ENCODE measurements at places on chromosomes 13 and 19.

DNA sequence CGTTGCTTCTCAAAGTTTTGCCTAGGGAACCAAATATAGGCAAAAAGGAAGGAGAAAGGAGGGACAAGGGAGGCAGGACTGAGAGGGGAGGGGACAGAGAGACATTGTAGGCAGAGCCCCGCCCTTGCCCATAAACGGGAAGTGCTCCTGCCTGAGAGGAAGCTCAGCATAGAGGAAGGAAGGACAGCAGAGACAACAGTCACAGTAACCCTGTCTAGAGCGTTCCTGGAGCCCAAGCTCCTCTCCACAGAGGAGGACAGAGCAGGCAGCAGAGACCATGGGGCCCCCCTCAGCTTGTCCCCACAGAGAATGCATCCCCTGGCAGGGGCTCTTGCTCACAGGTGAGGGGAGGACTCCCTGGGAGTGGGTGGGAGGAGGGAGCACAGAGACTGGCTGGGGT lies at the start of gene CEACAM21:
TSS of gene CEACAM21 (plus strand) at position 169 of the 400 bp plus-strand sequence. CDS start at position 278, 109 bp downstream.
- DNase-seq, result peak; percentile 52

GRCh38 chr19:1718420-1719291 lies 34.6 kb upstream of the ONECUT3 start:
- DNase-seq, result no peak

DNA sequence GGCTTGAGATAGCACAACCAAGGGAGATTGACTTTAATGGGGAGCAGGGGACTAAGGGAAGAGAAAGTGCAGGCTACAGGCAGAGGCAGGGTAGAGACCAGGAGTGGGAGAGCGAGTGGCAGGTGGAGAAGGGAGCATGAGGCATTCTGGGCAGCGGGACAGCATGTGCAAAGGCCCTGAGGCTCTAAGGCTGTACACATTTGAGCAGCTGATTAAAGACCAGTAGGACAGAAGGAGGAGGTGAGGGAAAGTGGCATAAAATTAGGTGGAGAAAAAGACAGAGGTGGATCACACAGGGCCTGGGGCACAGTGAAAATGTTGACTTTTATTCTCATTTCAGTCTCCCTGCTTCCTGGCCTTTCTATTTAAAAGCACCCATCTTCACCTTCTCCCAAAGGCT lies 74.4 kb downstream of the ALOX5AP start:
- no peak for DNase-seq

GRCh38 chr13:101757446-101758039 lies 305.1 kb downstream of the ITGBL1 start:
- peak; percentile 25 for DNase-seq

DNA sequence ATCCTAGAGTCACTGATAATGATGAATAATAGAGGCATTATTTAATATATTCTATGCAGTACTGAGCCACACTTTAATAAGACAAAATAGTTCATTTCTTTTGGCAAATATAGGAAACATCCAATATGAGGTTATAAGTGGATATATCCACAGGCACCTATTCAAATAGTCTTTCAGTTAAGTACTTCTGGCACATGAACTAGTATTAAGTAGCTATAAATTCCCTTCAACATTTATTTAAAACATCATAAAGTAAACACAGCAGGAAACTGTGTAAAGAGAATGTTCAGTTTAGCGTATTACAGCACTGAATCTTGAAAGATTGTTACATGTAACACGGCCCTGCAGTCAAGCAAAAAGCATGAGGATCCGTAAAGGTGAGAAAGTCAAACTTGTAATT lies 463.3 kb upstream of the KLF12 start:
- DNase-seq, result no peak

GRCh38 chr19:15923702-15924101 lies 10.6 kb downstream of the CYP4F11 start:
- no peak for DNase-seq

GRCh38 chr19:17560205-17560595 lies 4.8 kb downstream of the COLGALT1 start:
- DNase-seq, result no peak

DNA sequence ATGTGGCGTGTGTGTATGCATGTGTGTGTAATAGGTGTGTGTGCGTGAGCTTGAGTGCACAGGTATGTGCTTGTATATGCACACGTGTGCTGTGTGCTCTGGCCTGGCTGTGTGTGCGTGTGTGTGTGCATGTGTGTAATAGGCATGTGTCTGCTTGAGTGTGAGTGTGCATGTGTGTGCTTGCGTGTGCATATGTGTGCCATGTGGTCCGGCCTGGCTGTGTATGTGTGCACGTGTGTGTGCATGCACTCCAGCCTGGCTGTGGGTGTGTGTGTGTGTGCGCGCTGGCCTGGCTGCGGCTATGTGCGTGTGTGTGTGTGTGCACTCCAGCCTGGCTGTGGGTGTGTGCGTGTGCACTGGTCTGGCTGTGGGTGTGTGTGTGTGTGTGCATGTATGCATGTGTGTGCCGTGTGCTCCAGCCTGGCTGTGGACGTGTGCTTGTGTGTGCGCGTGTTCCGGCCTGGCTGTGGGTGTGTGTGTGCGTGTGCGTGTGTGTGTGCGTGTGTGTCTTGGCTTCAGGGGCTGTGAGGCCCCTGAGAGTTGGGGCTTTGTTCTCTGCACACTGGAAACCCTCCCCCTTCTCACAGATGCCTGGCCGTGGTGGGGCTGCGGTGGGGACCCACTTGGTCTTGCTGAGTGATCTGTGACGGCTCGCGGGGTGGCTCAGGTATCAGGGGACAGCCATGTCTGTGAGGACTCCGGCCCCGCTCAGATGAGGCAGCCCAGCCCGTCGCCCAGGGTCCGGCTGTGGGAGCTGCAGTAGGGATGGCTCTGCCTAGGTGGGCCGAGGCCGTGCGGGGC lies 8.2 kb downstream of the SPPL2B start:
- no peak for DNase-seq

GRCh38 chr13:73938372-73939070 lies 195.7 kb downstream of the KLF12 start:
- no peak for DNase-seq

GRCh38 chr13:38566519-38566918 lies 120.4 kb upstream of the FREM2 start:
- DNase-seq, result no peak

GRCh38 chr19:14906711-14907110 lies 20.8 kb upstream of the OR7A17 start:
- no peak for DNase-seq

GRCh38 chr19:2561895-2562294 lies 86.0 kb downstream of the GADD45B start:
- DNase-seq, result peak; percentile 14

DNA sequence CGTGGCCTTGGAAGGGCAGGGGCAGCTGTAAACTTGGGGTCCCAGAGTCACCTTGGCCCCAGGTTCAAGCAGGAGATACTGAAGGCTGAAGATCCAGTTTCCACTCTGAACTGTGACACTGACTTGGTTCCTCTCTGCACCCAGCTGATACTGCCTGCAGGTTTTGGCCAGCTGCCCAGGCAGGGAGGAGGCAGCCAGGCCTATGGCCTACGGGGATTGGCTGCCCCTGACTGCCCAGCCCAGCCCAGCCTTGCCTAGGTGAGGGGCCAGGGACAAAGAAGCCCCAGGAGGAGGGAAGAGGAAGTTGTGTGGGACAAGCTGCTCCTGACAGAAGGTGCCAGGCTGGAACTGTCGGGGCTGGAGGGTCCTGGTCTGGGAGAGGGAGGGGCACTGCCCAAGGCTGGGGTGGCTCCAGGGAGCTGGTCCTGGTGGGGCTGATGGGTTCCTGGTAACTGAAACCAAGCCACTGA lies 51.7 kb upstream of the CYP4F8 start:
- no peak for DNase-seq

DNA sequence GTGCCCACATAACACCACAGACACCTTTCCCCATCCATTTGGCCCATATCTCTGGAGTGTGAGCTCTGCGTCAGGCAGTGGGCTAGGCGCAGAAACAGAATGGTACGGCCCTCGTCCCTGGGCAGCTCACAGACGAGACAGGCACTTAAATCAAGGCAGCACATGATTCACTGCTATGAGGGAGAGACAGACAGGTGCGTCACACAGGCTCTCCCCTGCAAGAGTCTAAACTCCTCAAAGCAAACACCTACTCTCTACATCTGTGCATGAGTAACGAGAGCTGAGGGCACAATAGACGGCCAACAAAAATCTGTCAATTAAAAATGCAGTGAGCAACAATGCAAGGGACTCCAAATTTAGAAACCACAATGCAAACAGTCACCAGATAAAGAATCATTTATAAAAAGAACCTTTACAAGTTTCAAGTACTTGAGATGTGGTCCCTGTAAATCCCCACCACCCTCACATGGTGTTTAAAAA lies 348.9 kb downstream of the UQCRFS1 start:
- no peak for DNase-seq

- DNase-seq, result no peak
Observed at GRCh38 chr19:50798659-50799546, 8.7 kb downstream of the ACP4 start.

GRCh38 chr13:98549728-98550317 lies 27.1 kb downstream of the STK24 start:
- DNase-seq, result no peak

- no peak for DNase-seq
Observed at GRCh38 chr13:48318821-48319511, 15.4 kb downstream of the RB1 start.

DNA sequence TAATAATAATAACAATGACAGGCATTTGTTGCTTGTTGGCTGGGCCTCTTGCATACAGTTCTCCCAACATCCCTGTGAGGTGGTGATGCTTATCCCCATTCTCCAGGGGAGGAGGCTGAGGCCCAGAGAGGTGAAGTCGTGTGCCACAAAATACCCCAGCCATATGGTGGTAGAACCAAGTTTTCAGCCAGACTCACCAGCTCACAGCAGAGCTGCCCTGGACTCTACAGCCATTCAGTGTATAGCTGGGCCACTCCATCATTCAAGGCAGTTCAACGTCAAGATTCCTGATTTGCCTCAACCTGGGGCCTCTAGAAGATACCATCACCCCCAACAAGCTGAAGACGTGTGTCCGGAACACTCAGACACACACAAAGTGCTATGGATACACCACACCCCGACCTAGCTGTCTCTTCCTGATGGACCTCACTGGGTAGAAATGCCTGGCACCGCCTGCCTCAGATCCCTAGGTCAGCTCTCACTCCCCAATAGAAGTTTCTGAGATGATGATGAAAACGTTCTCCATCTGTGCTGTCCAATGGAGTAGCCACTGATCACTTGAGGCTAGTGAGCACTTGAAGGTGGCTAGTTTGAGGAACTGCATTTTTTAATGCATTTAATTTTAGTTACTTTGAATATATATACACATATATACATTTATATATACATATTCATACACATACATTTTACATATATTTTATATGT lies 4.3 kb upstream of the CEACAM19 start:
- no peak for DNase-seq

- DNase-seq, result no peak
Observed at GRCh38 chr19:56116606-56117005, 4.5 kb downstream of the ZNF787 start.

DNA sequence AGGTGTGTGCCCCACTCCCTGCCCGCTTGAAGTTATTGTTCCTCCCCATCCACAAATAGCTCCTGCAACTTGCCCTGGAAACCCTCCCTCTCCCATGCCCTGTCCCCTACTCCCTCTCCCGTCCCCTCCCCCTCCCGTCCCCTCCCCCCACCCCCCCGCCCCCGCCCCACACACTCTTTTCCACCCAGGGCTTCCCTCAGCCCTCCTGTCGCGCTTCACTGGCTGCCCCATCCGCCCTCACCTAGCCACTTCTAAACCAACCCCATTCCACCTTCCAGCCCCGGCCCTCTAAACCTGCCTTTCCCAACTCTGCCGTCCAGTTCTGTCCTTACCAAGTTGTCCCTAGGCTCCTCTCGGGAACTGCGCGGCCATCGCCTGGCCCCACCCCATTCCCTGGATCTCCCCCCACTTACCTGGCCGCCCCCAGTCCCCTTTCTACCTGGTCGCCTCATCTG lies 993 bp downstream of the RGL3 start:
- DNase-seq, result no peak

GRCh38 chr13:87925006-87925405 lies 253.8 kb downstream of the SLITRK5 start:
- DNase-seq, result no peak

DNA sequence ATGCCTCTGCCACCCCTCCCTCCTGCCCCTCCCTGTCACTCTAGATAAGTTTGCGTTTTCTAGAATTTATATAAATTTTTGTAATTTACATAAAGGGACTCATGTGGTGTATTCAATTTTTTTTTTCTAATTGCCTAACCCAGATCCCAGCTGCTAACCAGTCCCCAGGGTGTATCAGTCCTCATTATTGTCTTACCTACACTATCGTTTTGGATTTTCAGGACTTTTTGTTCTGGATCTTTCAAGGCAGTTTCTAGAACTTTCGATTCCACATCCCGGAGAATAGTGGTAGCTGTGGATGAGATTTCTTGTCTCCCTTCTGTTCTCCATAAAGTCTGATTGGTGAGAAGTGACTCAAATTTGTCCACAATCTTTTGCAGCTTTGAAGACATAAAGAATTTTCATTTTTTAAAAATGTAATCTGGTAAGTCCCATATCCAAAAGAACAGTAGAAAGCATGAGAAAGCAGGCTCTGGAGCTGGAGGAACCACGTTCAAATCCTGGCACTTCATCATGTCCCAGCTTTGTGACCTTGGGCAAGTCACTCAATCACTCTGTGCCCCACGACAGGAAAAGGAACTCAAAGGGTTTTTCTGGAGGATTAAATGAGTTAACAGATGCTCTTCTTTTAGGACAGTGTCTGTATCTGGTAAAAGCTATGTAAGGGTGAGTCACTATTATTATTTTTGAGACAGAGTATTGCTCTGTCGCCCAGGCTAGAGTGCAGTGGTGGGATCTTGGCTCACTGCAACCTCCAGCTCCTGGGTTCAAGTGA lies 19.7 kb downstream of the ADGRE3 start:
- no peak for DNase-seq

GRCh38 chr13:111625526-111626315 lies 305.3 kb downstream of the TEX29 start:
- DNase-seq, result no peak

DNA sequence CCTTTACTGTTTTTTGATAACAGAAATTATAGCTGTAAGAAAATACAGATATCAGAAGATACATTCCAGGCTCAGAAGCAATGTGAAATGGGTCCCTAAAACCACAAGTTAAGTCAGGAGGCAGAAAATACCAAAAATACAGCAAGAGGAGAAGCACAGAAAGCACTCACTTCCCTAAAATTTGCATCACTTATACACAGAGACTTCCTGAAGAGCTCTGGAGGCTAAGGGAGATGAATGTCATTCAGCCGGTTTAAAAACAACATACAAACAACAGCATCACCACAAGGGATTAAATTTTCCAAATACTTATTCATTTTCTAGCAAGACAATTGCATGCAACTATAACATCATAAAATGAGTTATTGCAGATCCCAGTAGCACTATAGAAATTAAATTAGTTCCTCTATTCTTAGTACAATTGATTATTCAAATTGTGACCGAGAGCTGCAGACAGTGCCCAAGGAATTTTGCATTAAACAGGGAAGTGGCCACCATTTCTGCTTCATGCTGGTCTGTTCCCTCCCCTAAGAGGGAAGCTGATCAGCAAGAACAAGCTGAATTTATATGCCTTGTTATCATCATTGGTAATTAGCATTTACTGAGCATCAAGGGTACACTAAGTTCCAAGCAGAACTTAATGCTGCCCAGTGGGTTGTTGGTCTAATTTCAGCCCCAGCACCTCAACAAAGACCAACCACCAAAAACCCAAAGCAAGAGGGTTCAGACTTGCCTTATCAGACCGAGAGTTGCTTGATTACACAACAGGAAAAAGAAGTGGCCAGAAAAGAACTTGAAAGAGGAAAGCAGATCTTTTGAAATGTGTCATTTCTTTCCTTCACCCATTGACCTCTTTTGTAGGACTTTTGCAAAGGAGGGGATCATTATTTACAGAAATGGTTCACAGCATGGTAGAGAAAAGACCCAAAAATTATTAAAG lies 140.7 kb downstream of the KCTD12 start:
- peak; percentile 29 for DNase-seq

GRCh38 chr13:111448504-111448903 lies 128.1 kb downstream of the TEX29 start:
- DNase-seq, result no peak
